ENCODE measurements at places on chromosomes 2 and 18.
A peak's percentile ranks its signal among the peaks of the same experiment; 100 is the strongest.

DNA sequence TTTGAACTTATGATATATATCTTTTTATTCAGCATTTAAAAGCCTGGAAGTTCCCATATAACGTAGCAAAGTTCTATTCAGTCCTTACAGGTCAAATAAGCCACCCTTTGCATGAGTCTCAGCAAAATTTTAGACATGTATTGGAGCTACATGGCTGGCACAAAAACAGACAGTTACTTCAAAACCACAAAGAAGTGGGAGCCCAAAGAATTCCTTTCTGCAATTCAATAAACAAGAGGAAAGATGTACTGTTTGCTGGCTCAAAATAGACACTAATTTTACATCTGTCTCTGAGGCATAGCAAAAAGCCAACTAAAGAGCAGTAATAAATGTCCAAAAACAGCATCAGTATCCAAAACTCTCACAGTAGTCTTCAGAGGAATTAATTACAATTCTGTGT lies 87.0 kb downstream of the ZEB2 start:
- DNase-seq = no peak

- no peak for DNase-seq
Observed at GRCh38 chr2:108778857-108779256, 7.7 kb upstream of the CCDC138 start.

DNA sequence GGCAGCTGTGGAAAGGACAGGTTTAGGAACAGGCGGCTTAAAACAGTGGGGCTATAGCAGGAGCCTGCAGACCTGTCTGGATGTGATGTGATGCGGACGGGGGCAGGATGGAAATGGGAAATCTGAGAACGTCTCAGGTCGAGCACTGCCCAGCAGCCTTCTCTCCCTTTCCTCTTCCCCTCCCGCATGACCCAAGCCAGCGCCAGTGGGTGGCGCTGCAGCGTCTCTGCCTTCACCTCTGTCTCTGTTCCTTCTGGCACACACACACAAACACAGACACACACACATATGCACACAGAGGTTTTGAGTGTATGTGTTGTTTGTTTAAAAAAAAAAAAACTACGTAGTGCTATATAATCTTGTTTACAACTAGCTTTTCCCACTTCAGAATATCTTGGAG lies 82.0 kb upstream of the SLC66A3 start:
- DNase-seq = peak; percentile 13

DNA sequence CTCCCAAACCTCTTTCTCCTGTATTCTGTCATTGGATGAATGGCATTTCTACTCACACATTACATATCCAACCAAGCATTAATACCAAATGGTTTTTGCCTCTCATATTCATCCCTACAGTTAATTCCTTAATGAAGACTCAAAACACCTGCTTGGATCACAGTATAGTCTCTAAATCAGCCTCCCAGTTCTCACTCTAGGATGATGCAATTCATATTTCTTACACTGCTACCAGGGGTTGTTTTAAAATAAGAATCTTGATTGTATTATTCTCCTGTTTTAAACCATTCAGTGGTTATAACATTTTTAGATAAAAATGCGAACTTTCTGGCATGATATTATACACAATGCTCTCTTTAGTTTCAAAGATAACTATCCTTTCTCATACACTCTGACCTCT lies 281.4 kb upstream of the ZEB2 start:
- DNase-seq = no peak

DNA sequence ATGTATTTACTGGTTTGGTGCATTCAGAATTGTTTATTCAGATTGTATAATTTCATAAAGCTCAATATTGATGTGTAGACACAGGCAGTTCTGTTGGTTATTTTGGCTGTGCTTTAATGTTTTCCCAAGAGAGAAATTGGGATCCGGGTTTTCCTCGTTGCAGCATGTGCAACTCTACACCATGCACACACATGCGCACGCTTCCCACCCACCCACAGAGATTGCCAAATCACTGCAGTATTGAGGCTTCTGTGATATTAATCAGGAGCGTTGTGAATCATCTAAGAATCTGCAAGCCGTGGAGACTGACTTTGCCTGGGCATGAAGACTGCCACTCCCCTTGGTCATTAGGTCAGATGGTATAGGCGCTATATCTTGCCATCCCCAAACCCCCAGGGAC lies 571.5 kb downstream of the SLC4A3 start:
- DNase-seq = no peak

GRCh38 chr18:55381277-55381676 lies 206.7 kb downstream of the TCF4 start:
- no peak for DNase-seq

DNA sequence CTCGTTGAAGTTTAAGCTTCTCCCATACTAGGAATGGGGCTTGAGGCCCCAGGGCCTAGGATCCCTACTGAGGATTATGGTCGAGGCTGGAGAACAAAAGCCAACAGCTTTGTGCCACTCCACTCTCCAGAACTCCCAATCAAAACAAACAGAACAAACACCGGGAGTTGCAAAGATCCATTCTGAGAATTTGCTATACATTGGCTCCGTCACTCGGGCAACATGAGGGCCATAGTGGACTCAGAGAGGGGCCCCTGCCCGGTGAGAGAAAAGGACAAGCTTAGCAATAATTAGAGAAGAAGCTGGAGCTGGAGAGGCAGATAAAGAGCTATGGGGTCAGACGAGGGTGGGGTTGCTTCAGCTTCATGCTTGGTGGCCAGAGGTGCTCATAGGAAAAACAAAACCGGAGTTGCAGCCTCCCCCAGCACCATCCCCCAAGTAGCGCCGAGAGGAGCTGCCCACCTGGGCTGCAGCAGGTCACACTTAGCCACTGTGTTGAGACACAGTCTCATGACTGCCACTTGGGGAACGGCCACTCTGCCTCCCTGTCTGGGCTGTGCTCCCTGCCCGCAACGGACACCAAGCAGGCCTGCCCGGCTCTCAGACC lies 142.3 kb upstream of the HAAO start:
- no peak for DNase-seq

DNA sequence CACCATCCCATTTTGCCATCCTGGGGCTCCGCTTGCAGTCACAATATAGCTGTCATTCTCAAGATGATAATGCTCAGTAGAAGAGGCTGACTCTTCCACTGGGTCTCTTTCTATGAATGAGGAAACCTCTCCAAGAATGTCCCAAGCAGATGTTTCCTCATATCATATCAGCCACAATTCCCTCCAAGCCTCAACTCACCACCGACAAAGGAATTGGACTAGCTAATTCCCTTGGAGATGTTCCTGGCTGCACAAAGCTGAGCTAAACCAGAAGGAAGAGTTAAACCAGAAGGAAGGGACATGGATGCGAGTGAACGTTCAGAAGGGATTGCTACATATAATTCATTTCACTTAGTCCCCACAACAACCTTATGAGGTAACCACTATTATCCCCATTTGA lies 65.0 kb upstream of the NPAS2 start:
- no peak for DNase-seq

DNA sequence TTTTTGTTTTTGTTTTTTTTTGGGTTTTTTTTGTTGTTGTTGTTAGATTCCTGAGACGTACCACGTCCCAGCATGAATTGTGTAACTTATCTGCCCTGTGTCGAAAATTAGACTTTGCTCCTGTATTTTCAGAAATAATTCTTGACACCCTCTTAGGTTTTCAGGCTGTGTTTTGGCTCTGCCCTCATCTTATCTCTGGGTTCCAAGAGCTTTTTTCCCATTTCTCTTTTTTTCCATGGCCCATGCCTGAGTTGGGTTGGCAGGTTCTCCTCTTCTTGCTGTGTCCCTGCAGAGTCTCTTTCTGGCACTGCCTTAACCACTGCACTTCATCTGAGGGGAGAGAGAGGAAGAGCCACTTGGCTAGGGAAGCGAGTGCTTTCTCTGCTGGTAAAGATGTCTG lies 42.4 kb downstream of the CTIF start:
- no peak for DNase-seq

DNA sequence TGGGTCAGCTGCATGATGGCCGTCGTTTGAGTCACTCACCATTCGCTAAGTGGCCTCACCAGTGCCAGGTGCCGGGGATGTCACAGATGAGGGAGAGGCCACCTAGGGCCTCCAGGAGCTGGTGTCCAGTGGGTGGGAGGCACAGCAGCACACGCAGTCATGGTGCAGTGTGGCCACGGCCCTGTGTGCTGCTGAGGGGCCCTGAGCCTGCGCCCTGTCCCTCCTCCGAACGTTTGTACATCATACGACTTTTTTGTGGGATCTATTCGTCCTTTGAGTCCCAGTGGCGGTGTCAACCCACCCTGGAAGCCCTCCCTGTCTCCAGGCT lies 30.1 kb upstream of the ODC1 start:
- no peak for DNase-seq

- no peak for DNase-seq
Observed at GRCh38 chr2:225865468-225865867, 466.0 kb downstream of the NYAP2 start.

GRCh38 chr18:9401176-9401575 lies 66.6 kb downstream of the TWSG1 start:
- DNase-seq = no peak

GRCh38 chr2:227643990-227644551 lies 22.5 kb upstream of the SCYGR5 start:
- DNase-seq = no peak

DNA sequence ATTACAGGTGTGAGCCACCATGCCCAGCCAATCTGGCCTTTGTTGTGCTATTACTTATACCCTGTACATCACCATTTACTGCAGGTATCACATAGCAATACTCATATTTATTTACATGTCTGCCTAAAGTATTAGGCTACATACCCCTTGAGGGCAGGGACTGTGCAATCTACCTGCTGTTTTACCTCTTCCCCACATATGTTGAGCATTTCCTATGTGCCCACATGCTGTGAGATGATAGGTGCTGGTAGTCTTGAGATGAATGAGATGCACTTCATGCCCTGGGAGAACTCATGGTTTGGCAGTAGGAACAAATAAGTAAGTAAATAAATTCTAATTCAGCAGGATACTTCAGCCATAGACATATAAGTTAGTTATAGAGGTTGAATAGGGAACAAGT lies 59.2 kb downstream of the TTC39C start:
- DNase-seq = no peak

DNA sequence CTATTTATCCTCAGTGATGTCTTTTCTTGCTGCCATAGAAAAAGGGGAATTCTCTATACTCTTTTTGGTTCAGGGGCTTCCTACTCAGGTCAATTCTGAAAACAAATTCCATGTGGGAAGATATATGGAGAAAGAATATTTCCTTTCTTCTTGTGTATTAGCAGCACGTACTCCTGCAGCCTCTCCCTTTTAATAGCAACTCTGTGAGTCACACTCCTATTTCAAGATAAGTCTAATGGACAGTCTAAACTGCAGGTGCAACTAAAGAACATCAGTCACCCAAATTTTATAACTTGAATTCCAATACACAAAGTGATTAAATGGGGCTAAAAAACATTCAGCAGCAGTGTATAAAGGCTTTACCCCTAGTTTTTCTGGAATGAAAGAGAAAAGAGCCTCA lies 942.2 kb downstream of the CNTNAP5 start:
- DNase-seq = no peak

- DNase-seq = no peak
Observed at GRCh38 chr2:18346874-18347273, 213.6 kb downstream of the RDH14 start.

- peak; percentile 47 for DNase-seq
Observed at GRCh38 chr2:100039291-100039980, 103.0 kb downstream of the AFF3 start.

DNA sequence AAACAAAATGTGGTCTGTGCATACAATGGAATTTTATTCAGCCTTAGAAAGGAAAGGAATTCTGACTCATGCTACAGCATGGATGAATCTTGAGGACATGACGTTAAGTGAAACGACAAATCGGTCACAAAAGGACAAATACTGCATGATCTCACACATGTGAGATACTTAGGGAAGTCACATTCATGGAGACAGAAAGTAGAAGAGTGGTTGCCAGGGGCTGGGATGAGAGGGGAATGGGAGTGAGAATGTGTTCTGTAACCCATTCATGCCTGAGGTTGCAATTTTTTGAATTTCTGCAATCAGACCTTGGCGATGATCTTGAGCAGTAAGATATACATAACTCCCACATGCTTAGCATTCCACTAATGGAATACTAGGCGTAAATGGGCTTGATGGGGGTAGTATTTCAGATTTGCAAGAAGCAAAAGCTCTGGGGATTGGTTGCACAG lies 22.0 kb downstream of the FHL2 start:
- no peak for DNase-seq

GRCh38 chr2:49004036-49004626 lies 150.2 kb downstream of the FSHR start:
- peak; percentile 2 for DNase-seq

DNA sequence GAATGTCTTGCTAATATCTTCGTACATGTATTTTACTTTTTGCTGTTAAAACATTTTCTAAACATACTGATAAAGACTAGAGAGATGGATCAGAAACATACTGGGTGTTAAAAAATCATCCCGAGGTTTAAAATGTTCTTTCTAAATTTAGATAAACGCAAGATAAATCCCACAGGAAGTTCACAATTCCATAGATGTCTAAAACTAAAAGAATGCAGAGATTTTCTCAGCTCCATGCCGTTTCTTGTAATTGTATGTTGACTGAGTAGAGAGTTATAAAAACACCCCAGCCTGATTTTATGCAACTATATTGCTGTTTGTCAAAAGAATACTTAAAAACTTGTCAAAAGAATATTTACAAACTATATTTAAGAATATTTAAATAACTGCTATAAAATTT lies 455.7 kb downstream of the ARHGAP15 start:
- no peak for DNase-seq

DNA sequence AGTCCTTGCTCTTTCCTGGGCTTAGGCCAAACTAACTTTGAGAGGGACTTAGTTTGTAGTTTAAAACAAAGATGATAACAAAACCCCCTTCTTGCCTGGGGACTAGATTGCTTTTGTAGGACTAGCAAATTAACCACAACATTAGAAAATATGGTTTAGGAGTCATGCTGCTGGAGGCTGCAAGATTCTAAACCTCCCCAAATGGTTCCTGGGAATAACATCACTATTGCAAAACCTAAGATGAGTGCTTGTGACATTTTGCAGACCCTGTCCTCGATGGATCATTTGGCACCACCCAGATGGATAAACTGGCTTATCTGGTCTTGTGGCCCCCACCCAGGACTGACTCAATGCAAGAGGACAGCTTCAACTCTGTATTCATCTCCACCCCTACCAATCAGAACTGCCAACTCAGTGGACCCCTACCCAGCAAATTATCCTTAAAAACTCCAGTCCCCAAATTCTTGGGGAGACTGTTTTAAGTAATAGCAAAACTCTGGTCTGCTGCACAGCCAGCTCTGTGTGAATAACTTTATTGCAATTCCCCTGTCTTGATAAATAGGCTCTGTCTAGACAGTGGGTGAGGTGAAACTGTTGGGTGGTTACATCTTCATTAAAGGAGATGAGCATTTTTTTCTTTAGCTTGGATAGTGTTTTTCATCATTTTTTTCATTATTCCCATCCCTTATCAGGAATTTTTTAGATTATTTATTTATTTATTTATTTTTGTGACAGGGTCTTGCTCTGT lies 58.9 kb downstream of the SPTBN1 start:
- no peak for DNase-seq

- DNase-seq = no peak
Observed at GRCh38 chr2:88216641-88217040, 46.5 kb downstream of the THNSL2 start.

DNA sequence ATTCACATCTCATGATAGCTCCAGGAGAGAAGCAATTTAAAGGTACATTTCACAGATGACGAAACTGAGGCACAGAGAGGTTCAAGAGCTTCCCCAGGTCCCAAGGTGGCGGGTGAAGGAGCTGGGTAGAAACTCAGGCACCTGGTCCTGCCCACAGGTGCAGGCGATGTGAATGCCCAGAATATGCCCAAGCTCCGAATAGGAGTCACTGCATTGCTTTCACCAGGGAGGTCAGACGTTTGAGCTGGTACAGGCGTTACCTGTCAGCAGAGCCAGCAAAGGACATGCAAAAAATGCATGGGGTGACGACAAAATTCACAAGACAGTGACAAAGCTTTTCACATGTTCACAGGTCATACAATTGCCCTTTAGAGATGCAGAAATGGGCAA lies 247.9 kb downstream of the HDAC4 start:
- DNase-seq = no peak
